NK-92 treated with Interleukin-12 subunit alpha and Interleukin-12 subunit beta, amount 100 ng/mL, for 24 hours (cell line): ENCODE measurements at places on chromosomes 12 and 14.

DNA sequence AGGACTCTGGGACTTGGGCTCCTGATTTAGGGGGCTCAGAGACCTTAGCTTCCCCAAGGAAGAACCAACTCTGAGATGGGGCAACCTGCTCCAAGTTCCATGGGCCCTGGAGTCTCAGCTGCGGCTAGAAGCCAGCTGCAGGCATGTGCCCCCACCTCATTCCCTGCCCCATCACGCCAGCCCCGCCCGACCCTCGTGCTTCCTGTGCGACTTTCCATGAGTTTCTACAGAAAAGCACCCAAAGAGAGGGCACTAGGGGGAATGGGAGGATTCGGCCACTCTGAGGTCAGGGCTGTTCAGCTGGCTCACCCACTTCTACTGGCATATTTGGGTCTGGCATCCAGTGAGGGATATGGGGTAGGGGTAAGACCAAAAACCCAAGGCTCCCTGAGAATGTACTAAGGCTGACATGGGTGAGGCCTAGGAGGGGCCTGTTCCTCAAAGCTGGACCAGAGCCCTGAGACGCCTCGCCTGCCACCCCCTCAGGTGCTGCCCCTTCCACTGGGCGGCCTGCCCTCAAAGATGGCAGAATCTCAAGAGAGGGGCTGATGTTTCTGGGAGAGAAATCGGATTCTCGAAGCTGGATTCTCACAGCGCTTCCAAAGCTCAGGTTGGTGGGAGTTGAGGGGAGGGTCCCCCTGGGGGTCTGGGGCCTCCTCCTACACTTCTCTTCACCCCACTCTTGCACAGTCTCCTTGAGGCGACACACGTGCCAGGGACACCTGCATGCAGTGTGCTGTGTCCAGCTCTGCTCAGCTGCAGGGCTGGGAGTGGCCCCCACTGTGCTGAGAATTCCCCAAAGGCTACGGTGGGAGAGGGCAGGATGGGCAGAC, 22.1 kb downstream of the FAIM2 start:
- DNase-seq, result no peak

DNA sequence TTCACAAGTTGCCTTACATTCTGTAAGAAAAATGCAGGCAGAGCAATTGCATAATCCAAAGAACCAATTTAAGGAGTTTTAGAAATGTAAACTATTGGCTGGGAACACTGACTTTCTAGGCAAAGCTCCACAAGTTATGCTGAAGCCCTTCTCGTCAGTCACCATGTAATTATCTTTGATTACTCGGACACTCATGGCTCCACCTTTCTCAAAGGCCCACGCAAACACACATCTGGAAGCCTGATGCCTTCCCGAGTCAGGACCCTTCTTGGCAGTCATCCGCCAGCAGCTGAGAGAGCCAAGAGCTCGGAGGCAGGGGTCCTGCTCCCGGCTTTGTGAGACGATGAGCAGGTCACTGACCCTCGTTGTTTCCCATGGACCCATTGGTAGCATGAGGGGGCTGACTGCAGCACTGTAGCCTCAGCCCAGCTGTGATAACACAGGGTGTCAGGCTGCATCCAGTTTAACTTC, 202.2 kb downstream of the TMEM132D start:
- DNase-seq, result no peak

- DNase-seq, result no peak
Measured at GRCh38 chr14:21049271-21049673, 7.1 kb downstream of the RNASE7 start.

DNA sequence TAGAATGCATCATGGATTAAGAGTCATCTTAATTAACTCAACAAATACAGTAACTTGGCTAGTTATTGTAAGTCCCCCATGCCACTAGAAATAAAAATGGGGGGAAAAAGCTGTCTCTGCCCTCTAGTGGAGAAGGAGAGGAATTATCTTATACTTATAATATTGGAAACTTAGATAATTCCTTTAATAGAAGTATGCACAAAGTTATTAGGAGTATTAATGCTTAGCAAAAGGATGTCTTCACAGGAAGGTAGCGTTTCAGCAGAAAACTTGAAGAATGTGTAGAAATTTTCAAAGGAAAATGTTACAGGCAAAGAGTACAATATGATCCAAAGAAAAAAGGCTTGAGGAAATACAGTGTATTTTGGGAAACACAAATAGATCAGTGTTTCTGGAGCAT, 19.8 kb downstream of the OR5AU1 start:
- no peak for DNase-seq

DNA sequence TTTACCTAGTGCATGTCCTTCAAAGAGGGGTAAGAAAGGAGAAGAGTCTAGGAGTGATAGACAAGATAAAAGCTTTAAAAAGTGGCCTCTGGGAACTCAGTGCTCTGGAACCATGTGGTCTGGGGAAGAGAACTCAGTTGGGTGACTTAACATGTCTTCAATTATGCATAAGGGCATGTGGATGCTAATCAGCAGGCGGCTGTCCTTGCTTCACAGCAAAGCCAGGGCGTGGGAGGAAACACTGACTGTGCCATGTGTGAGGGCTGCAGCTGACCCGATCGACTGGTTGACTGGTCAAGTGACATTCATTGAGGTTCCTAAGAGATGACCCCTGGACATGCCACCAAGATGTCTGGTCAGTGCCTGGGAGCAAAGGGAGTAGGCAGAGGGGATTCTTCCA, 1053.8 kb downstream of the BCL11B start:
- DNase-seq, result no peak

- DNase-seq, result peak; percentile 42
Measured at GRCh38 chr12:121800694-121801594, 2.9 kb upstream of the SETD1B start.
